Stimulated activated CD4-positive, alpha-beta T cell treated with anti-CD3 and anti-CD28 coated beads, Interleukin-15, amount 100 ng/mL, for 48 hours (primary cell): ENCODE measurements at places on chromosomes 7 and 10.

GRCh38 chr10:100232101-100232500 is 2.7 kb upstream of the CHUK start:
- no peak for DNase-seq

GRCh38 chr7:85156661-85157208 is 30.1 kb downstream of the SEMA3D start:
- DNase-seq = no peak

DNA sequence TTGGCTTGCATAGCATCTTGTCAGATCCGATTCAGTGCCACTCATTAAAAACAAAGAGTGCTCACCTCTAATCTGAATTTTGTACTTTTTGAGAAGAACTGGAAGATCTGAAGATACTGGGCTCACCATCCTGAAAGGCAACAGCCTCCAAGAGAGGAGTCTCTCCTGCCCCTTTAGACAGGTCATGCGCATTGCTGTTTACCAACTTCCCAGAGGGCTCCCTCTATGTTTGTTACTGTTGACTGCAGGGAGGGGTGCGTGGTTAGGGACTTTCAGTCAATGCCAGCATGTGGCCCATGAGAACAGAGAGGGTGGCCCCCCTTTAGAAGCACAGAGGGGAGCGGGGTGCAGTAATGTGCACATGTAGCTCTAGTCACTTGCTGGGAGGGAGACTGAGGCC is 33.2 kb upstream of the CABCOCO1 start:
- no peak for DNase-seq

- no peak for DNase-seq
These were observed 316.9 kb upstream of the PLXDC2 start for GRCh38 chr10:19499291-19499770.

DNA sequence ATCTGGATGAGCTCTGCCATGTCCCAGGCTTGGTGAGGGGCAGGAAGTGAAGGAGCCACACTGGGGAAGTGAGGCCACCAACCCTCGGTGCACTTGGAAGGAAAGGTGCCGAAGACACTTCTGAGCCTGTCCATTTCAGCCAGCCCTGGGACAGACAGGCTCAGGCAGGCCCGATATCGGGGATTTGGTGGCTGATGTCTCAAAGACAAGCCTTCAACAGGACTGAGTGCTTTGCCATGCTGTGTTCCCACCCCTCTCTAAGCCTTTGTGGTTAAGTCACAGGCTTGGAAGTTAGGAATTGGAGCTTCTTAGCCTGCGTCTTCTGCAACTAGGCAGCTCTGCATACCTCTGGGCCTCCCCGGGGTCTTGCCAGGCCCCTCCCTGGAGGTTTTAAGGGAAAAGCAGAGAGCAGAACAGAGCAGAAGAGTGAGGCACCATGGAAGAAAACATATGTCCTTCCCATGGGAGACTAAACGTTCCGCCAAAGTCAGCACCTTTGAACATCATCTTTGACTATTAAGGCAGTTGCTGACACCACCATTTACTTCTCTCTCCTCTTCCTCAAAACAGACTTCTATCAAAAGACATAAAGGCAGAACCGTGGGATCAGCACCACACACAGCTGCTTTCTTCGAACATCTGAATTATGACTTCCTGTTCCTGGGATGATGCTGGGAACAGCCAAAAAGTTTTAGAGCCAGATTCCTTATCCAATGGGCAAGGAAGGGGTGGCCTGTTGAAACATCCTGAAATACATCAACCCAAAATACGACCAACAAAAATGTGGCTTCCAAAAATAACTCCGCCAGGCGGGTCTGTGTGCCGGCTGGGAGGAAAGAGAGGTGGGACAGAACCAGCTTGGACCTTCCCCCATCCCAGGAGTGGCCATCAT is 71.8 kb downstream of the AFAP1L2 start:
- DNase-seq = no peak

GRCh38 chr7:28957064-28957750 is 923 bp downstream of the TRIL start:
- DNase-seq = no peak

DNA sequence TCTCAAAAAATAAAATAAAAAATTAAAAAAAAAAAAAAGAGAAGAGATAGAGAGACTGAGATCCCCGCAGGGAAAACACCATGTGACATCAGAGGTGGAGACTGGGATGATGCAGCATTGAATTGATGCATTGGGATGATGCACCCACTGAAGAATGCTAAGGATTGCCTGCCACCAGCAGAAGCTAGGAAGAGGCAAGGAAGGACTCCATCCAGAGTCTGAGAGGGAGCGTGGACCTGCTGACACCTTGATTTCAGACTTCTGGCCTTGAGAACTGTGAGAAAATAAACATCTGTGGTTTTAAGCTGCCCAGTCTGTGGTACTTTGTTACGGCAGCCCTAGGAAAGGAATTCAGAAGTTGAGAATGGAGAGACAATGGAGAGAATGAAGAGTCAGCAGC is 89.8 kb upstream of the PRPS1L1 start:
- no peak for DNase-seq

- DNase-seq = no peak
These were observed 30.4 kb downstream of the ZNF783 start for GRCh38 chr7:149292462-149292823.

- DNase-seq = no peak
These were observed 242.6 kb downstream of the DNAJB6 start for GRCh38 chr7:157579425-157579824.

DNA sequence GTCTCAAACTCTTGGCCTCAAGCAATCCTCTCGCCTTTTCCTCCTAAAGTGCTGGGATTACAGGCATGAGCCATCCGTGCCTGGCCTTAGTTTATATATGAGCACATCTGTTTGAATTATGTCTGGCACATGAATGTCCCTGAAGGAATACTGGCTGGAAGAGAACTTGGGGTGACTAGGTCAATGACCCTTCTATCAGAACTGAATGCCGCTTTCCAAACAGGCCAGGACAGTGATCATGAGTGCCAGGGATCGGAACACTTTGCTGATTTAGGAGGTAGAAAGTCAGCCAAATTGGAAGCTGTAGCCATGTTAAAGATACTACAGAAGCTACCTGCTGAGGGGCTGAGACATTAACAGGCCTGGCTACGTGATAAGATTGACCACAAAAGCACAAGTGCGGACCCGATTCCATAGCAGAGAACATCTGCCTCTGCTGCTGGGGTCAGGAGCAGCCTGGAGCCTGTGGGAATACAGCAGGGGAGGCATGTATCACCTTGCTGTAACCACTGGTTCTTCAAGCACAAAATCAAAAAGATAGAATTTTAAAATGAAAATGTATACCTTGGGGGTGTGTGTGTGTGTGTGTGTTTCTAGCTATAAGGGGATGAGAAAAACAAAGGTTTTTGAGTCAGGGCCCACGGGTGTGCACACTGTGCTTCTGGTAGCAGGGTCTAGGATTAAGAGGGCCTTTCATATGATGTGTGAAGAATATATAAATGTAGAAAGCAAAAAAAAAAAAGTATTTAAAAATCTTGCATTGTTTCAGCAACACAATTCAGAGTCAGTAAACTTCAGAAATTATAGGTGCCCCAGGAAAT is 293.7 kb downstream of the BBS9 start:
- no peak for DNase-seq

- DNase-seq = no peak
These were observed 77.6 kb downstream of the VPS41 start for GRCh38 chr7:38831259-38831996.

- DNase-seq = no peak
These were observed 13.2 kb upstream of the NMT2 start for GRCh38 chr10:15181576-15182156.

GRCh38 chr10:130362308-130362761 is 226.1 kb downstream of the GLRX3 start:
- no peak for DNase-seq

DNA sequence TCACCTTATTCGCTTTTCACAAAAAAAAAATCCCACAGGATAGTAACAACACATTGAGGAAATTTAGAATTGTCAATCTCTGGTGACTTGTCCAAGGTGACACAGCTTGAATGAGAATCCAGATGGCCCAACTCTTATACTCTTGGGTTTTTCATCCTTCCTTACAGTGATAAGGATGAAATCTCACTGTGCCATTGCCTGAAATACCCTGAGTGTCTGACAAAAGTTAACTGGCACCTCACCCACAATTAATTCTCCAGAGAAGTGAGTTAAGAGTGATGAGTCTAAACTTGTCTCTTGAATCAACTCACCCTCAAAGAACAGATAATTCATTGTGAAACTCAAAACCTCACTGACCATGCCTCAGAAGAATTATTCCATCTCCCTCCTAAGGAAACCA is 18.9 kb downstream of the CHRM2 start:
- no peak for DNase-seq

DNA sequence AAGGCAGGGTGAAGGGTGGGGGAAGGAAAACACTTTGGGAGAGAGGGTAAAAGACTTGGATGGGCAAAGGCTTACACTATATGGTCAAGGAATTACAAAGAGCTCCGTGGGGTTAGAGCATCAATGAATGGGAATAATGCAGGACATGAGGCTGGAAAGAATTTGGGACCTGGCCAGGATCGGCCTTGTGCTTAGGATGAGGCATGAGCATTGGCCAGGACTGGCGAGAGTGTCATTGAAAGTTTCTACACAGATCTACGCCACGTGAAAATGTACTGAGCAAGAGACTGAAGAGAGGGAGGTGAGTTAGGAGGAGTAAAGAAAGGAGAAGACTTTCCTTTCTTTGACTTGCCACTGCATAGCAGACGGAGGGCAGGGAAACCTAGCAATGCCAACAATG is 142.8 kb downstream of the PTEN start:
- DNase-seq = no peak

DNA sequence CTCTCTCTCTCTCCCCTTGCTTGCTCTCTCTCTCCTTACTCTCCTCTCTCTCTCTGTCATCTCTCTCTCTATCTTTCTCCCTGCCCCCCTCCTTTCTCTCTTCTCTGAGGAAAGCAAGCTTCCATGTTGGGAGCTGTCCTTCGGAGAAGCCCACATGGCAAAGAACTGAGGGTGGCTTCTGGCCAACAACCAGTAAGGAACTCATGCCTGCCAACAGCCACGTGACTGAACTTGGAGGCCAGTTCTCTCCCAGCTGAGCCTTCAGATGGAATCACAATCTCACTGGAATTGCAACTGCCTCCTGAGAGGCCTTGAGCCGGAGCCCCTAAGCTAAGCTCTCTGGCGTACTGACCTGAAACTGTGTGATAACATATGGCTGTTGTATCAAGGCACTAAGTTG is 12.0 kb upstream of the DHTKD1 start:
- DNase-seq = no peak

- no peak for DNase-seq
These were observed 64.6 kb downstream of the CYP26A1 start for GRCh38 chr10:93138113-93138870.

- DNase-seq = no peak
These were observed 2.8 kb upstream of the KLF6 start for GRCh38 chr10:3787816-3788215.

DNA sequence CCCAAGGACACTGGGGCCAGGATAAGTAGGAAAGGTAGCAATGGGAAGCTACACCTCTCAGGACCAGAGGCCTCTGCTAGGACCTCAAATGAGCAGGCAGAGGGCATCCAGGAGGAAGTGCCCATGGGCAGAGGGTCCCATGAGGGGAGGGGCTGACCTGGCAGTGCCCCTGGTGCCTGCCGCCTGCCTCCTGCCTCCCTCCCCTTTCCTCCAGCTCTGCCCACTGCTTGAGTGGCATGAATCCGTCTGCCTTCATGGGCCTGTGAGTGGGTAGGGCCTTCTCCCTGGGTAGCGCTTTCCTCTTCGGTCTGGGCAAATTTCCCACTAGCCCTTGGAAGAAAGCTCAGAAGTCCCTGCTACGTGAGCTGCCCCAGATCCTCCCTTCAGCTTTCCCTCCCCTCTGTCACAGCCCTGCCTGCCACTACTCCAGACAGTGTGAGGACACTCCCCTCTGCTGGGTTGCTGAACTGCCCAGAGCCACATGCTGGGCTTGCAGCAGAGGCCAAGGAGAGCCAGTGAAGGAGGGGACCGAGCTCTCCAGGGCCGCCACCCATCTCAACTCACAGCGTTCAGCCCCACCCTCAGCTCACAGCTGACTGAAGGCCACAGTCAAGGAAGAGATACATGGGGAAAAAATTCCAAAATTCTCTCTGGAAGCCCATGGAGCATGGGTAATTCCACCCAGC is 141.4 kb downstream of the ARHGAP22 start:
- DNase-seq = no peak

GRCh38 chr7:21084286-21084685 is 297.6 kb upstream of the SP8 start:
- DNase-seq = no peak

GRCh38 chr10:102604439-102604841 is 39.8 kb upstream of the TRIM8 start:
- DNase-seq = no peak

- DNase-seq = no peak
These were observed 5.2 kb downstream of the ZNF365 start for GRCh38 chr10:62379394-62379793.

GRCh38 chr10:118405928-118406327 is 63.8 kb upstream of the FAM204A start:
- DNase-seq = no peak

DNA sequence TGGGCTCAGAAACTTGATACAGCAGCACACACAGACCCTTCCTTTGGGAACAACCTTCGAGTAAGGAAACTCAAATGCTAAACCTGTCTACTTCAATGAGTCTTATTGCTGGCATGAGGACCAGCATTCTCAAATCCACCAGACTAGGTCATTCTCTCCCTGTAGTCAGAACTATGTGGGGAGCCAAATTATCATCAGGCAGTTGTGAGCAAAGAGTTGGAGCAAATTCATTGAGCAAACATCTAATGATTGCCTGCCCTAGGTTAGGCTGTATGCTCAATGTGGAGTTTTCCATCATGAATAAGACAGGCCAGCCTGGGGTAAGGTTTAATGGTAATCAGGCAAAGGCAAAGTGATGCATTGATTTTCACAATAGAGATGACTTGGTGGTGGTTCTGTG is 3.6 kb downstream of the EPDR1 start:
- DNase-seq = no peak

GRCh38 chr7:69775231-69775771 is 177.0 kb downstream of the AUTS2 start:
- DNase-seq = no peak

DNA sequence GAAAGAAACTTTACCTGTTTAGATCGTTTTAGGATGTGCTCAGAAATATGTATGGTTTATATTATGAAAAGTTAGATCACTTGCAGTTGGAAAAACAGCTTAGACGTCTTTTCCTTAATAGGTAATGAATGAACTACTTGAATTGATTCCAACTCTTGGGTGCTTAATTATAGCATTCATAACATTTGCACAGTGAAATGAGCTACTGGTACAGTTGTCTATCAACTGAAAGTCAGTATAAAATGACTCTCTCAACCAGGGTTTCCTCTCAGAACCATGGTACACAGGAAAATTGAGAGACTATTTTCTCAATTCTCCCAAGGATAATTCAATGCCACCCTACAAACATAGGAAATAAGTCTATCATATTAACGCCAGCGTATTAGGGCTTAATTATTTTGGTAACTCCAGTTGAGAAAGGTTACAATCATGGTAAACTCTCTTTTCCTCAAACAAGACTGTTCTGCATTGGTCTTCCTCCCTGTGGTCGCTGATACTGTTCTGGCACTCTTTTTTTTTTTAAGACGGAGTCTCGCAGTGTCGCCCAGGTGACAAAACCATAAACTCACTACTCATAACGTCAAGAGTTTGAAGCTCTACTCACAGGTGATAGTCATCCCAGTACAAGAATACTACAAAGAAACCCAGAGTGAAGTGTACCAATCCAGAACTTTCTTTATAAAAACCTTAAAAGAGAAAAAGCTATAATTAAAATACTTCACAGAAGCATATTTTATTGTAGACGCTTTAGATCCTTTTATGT is 2.0 kb downstream of the ANLN start:
- DNase-seq = no peak
